SK-N-MC (cell line): ENCODE measurements at places on chromosomes 3 and 15.

- no peak for DNase-seq
These were observed 538.2 kb downstream of the NAALADL2 start for GRCh38 chr3:175397372-175397771.

GRCh38 chr3:122691195-122691594 is 10.6 kb downstream of the PARP14 start:
- DNase-seq = no peak

DNA sequence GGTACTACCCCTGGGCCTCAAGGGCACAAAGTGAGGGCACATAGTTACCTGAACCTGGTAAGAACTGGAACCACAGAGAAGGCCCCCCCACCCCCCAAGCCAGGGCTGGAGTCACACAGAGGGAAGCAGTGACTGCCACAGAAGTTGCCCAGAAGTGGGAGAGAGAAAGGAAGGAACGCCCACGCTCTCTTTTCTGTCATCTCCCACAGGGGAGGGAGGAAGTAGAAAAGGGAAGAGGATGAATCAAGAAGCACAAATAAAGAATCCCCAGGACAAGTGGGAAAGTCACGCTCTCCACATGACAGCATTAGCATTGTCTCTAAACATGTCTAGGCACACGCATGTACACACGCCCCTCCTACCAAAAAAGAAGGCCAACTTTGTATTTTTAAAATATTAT is 114.7 kb upstream of the FRMD4B start:
- no peak for DNase-seq

DNA sequence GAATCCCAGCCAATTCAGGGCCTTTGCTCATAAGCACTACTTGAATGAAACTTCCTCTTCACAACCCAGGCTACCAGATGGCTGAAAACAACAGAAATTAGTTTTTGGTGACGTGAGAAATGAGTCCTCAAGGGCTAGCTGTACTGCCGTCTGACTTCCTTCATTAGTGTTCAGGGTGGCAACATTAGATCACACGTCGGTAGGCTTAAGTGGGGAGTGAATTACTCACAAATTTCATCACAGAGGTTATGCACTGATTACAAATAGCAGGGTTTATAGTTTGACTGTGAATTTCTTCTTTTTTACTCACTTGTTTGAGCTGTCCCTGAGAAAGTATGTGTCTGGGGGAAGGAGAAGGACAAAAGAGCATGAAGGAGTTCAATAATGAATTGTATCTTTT is 397.2 kb downstream of the GAP43 start:
- DNase-seq = no peak

DNA sequence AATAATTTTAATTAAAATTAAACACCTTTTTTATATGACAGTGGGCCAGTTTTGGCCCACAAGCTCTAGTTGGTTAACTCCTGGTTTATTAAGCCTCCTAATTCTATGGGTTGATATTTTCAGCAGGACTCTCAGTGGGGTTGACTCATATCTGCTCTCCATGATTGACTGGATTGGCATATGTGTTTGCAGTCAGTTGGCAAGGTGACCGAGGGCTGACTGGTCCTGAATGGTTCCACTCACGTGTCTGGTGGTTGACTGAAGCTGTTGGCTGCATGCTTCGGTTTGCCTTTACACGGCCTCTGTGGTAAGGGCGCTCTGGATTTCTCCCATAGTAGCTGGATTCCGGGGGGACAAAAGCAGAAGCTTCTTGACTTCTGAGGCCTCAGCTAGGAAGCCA is 65.3 kb upstream of the ZNF280D start:
- DNase-seq = no peak

GRCh38 chr15:89365462-89366065 is 30.9 kb upstream of the POLG start:
- no peak for DNase-seq

DNA sequence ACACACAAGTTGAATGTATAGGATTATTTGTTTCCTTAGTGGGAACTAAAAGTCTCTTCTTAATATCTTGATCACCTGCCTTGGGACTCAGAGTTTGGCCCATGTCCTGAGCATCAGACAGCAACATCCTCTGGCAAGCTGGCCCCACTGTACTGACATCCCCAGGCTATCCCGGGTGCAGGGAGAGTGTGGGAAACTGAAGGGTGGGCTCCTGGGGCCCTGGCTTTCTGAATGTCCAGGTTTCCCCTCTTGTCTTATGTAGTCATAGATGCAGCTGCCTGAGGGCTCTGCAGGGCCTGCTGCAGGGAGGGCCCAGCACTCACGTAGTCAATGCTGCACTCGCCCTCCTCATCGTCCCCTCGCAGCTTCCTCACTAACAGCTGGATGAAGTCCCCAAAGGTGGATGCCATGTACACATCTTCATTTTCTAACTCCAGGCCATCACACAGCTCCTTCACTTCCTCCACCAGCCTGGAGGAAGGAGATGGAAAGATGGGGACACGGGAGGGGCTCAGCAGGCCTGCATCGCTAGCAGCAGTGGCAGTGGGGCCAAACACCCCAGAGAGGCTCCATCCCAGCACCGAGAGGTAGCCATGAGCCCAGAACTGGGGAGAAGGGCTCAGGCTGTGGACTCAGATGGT is 42.8 kb downstream of the ALDH1L1 start:
- no peak for DNase-seq

DNA sequence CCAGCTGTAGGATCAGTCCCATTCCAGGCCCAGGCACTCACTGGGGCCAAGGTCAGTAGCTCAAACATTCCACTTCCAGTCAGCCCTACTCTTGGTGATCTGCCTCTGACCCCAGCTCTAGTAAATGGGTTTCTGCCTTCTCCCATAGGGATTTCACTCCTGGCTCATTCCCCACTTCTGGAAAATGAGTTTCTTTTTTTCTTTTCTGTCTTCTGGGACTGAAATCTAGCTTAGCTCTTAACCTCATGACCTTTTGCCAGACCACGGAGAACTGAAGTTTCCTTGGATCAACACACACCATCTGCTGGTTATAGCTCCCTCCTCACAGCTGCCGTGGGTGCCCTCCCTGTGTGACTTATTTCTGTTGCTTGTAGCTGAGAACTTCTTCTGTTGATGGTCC is 21.3 kb downstream of the MME start:
- DNase-seq = no peak

GRCh38 chr3:32239307-32240158 is 1.1 kb downstream of the CMTM8 start:
- DNase-seq = no peak

DNA sequence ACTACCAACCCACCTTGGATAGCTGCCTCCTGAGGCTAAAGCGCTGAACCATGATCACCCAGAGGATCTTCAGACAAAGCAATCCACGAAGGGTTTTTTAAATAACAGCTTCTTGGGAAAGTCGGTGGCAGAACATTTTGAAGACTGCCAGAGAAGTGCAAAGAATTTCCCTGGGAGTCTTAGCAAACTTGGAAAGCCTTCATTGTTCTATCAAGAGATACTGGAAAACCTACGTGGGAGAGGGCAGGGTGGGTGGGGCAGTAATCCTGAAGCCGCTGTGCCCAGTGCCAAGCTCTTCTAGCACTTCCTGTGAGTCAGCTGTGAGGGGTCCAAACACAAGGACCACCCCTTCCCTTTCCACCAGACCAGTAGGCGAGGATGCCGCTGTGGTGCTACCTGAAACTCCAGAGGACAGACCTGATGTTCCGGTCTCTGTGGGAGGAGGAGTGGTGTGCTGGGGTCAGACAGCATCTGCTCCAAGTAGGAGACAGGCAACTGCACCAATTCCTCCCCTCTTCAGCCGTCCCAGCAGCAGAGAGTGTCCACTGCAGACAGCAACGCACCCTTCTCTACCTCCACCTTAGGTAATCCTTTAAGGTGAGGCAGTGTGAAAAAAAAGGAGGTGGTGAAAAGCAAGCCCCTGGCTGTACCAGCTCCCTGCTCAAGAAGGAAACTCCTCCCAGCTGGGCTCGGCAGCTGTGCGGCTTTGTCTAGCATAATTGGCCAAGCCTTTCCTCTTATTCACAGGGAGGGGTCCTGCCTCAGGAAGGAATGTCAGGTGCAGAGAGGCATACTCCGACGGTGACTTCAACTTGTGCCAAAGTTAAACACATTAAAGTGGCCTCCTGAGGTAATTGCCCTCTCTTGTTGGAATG is 99.0 kb downstream of the TMCC1 start:
- no peak for DNase-seq

GRCh38 chr3:195119461-195120266 is 151.3 kb downstream of the XXYLT1 start:
- no peak for DNase-seq

DNA sequence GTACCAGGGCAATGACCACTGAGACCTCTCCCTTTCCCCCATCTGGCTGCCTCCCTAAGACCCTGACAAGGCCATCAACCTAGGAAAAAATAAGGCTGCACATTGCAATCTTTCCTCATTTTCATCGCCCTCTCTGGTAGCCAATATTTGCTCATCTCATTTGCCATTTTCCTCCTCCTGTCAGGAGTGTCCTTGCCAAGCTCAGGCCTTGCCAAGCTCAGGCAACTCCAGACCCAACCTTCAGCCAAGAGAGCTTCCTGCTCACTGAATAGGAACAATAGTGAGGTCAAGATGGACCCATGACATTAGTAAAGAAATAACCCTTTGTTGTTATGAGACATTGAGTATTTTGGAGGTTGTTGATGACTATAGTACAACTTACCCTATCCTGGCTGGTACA is 380.3 kb downstream of the RSL24D1 start:
- no peak for DNase-seq

DNA sequence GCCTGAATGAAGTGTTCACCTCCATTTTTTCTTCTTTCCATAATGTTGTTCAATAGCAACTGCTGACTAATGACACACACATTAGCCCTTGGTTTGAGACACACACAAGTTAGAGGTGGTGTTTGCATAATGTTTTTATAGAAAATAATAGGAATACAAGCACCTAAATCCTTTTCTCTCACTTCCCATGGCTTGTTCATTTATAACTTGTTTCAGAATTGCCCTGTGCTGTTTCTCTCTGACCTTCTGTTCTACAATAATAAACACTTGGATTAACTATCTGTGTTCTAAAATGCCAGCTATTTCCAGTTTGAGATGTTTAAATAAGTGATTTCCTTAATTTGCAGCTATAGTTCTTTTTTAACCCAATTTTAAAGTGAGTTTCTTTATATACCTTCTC is 525.1 kb upstream of the ROBO2 start:
- no peak for DNase-seq

GRCh38 chr3:86180696-86181095 is 810.3 kb downstream of the VGLL3 start:
- DNase-seq = no peak

DNA sequence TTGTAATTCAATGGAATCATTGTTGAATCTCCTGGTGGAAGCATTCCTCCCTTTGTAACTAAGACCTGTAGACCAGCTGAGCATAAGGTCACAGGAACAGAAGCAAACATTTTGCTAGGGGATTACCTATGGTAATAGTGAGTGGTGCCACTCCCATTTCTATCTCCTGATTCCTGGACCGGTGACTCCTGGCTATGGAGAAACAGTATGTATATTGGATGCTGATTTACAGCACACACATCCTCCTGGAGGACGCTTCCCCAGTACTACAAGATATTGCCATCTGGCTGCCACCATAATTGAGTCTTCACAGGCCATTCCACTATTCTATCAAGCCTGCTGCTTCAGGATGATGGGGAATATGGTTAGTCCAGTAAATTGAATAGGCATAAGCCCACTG is 33.3 kb upstream of the XCR1 start:
- DNase-seq = no peak

- no peak for DNase-seq
These were observed 92.1 kb upstream of the PLAAT1 start for GRCh38 chr3:193148688-193149473.

- DNase-seq = no peak
These were observed 1.3 kb downstream of the DGKG start for GRCh38 chr3:186360779-186361178.
